ENCODE measurements at places on chromosomes 6 and 20.

GRCh38 chr6:84581494-84582259 is 182.7 kb downstream of the TBX18 start:
- DNase-seq, result no peak
- H3K27me3 ChIP-seq, result no peaks in the 10 kb centered on the region
- no peak overlapping the region for H3K27ac ChIP-seq
- no peaks in the 10 kb centered on the region for H3K4me1 ChIP-seq

GRCh38 chr6:148203970-148204369 is 138.7 kb upstream of the SASH1 start:
- H3K27me3 ChIP-seq, result no peaks in the 10 kb centered on the region
- peak overlapping the region; percentile 25 for H3K4me3 ChIP-seq
- H3K36me3 ChIP-seq, result no peaks in the 10 kb centered on the region
- DNase-seq, result no peak
- peaks cover 5% of the 10 kb centered on the region for H3K4me1 ChIP-seq

DNA sequence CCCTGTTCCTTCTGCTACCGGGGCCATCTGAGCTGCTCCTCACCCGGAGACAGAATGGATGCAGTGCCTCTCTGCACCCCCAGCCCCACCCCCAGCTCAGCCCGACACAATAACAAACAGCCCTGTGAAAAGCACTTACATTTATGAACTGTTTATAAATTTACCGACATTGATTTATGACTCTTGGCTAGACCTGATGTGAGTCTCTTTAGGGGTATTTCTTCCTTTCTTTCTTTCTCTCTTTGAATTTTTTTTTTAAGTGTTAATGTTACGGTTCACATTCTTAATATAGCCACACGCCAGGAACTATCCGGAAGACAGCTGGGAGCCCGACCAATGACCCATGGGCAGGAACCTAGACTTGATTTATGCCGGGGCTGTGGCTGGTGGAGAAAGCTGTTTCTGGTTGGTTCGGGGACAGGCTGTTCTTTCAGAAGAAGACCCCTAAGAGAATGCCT is 266.3 kb downstream of the CDC5L start:
- DNase-seq, result no peak
- no peaks in the 10 kb centered on the region for H3K36me3 ChIP-seq
- no peaks in the 10 kb centered on the region for H3K27me3 ChIP-seq
- peaks cover 5% of the 10 kb centered on the region for H3K4me1 ChIP-seq
- no peak overlapping the region for H3K27ac ChIP-seq

DNA sequence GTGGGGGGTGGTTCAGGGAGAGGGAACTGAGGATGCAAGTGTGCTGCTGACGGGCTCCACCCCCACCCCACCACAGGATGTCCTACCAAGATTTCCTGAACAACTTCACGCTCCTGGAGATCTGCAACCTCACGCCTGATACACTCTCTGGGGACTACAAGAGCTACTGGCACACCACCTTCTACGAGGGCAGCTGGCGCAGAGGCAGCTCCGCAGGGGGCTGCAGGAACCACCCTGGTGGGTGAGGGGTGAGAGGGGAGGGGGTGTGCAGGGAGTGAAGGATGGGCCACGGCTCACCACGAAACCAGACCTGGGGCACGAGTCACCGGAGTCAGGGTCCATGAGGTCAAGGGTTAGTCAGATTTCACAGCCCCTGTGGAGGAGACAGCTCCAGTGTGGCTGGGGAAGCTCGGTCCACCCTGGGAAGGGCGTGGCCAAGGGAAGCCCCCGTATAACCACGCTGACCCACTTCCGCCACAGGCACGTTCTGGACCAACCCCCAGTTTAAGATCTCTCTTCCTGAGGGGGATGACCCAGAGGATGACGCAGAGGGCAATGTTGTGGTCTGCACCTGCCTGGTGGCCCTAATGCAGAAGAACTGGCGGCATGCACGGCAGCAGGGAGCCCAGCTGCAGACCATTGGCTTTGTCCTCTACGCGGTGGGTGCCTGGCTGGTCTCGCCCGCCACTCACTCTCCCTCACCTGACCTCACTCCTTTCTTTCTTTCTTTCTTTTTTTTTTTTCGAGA is 18.3 kb downstream of the CAPN11 start:
- H3K36me3 ChIP-seq, result no peaks in the 10 kb centered on the region
- DNase-seq, result no peak
- peak overlapping the region; percentile 69 for H3K27ac ChIP-seq
- H3K27me3 ChIP-seq, result no peaks in the 10 kb centered on the region

DNA sequence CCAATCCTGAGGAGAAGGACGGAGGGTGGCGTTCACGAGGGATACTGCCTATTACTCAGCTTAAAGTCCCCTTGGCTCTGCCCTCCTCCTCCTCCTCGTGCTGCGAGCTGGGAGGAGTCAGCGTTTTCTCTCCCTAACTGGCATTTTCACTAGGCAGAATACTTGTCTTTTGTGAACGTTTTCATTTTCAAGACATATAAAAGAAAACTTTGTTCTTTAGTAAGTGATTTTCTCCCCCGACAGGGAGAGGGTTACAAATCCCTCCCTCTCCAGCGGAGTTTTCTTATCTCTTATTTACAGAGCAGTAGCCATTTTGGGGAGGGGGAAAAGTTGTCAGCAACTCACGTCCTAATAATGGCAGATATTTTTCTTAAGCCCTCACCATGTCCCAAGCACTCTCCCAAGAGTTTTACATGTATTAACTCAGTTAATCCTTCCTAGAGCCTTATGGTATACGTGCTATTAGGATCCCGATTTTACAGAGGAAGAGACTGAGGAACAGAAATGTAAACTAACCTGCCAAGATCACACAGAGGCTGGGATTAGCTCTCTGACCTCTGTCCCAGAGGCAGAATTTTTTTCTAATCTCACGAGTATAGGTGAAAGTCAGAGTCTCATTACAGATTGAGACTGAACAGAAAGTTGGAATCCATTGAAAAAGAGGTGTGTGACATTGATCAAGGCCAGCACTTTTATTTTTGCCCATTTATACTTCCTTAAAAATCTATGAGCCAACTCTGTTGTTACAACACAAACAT is 30.0 kb upstream of the ZNF217 start:
- peak; percentile 86 for DNase-seq
- peak overlapping the region; percentile 94 for H3K27ac ChIP-seq
- H3K36me3 ChIP-seq, result no peaks in the 10 kb centered on the region
- H3K4me3 ChIP-seq, result peak overlapping the region; percentile 46
- H3K4me1 ChIP-seq, result peaks cover 22% of the 10 kb centered on the region

GRCh38 chr6:17311595-17312311 is 30.6 kb downstream of the RBM24 start:
- H3K4me1 ChIP-seq, result no peaks in the 10 kb centered on the region
- H3K36me3 ChIP-seq, result no peaks in the 10 kb centered on the region
- DNase-seq, result no peak

DNA sequence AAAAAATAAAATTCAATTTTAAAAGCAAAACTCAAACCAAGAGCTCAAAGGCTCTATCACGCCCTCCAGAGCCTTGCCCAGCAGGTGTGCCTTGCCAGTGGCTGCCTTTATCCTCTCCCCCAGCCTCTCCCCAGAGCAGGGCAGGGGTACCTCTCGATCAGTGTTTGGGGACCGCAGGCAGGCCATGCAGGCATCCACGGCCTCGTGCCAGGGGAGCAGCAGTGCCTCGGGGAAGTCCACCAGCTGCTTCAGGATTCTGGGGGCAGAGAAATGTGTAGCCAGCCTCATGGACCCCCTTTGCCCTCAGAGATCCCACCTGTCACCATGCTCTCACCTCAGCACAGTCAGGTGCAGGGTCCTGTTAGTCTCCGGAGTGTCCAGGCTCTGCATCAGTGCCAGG is 5.7 kb downstream of the CUL7 start:
- no peak for DNase-seq
- peaks cover 2% of the 10 kb centered on the region for H3K4me1 ChIP-seq
- no peak overlapping the region for H3K4me3 ChIP-seq
- H3K27me3 ChIP-seq, result no peaks in the 10 kb centered on the region
- peaks cover 20% of the 10 kb centered on the region for H3K36me3 ChIP-seq

DNA sequence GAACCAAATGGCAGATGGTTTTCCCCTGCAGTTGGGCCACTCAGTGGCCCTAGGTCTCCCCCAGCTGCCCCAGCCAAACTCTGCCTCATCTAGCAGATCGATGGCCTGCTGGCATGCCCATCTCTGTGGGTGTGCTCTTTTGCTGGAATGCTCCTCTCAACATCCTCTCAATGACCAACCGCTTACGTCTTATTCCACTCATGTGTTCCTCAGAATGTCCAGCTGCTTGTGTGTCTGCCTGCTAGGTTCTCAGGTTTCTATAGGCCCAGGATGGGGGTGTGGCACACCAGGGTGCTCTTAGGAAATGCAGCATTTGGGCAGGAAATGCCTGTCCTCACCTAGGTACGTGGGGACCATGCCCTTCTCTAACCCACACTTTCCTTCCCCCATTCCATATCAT is 509.9 kb upstream of the SYNCRIP start:
- H3K27me3 ChIP-seq, result no peaks in the 10 kb centered on the region
- H3K27ac ChIP-seq, result no peak overlapping the region
- peaks cover 4% of the 10 kb centered on the region for H3K4me1 ChIP-seq
- no peaks in the 10 kb centered on the region for H3K36me3 ChIP-seq
- H3K4me3 ChIP-seq, result no peak overlapping the region
- DNase-seq, result no peak

GRCh38 chr20:8133851-8134451 is 1.9 kb downstream of the PLCB1 start:
- H3K36me3 ChIP-seq, result no peaks in the 10 kb centered on the region
- H3K4me3 ChIP-seq, result peak overlapping the region; percentile 73
- H3K27ac ChIP-seq, result no peak overlapping the region
- H3K4me1 ChIP-seq, result no peaks in the 10 kb centered on the region
- DNase-seq, result no peak
- no peaks in the 10 kb centered on the region for H3K27me3 ChIP-seq

DNA sequence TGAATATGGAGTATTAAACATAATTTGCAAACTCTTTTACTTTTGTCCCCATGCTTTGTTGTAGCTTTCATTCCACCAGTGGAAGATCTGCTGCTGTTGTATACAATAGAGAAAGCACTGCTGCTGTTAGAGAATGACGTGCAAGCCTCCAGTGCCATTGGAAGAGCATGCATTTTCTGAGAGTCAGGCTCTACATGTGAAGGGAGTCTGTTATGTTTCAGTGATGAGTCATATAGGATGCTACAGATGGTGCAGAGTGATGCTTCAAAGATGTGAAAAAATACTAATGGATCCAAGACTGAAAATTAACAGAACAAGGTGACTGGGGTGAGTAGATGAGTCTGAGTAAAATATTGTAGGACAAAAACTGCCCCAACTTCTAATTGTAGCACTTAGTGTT is 22.4 kb upstream of the BACH2 start:
- H3K27ac ChIP-seq, result no peak overlapping the region
- no peaks in the 10 kb centered on the region for H3K27me3 ChIP-seq
- H3K36me3 ChIP-seq, result no peaks in the 10 kb centered on the region
- H3K4me1 ChIP-seq, result no peaks in the 10 kb centered on the region
- no peak for DNase-seq

GRCh38 chr20:3994125-3994524 is 21.2 kb downstream of the RNF24 start:
- H3K27ac ChIP-seq, result no peak overlapping the region
- peaks cover 29% of the 10 kb centered on the region for H3K4me1 ChIP-seq
- no peaks in the 10 kb centered on the region for H3K27me3 ChIP-seq
- no peak overlapping the region for H3K4me3 ChIP-seq
- DNase-seq, result no peak

GRCh38 chr20:35465976-35466375 is 10.6 kb downstream of the CEP250 start:
- no peaks in the 10 kb centered on the region for H3K27me3 ChIP-seq
- H3K27ac ChIP-seq, result no peak overlapping the region
- no peaks in the 10 kb centered on the region for H3K4me1 ChIP-seq
- H3K4me3 ChIP-seq, result no peak overlapping the region
- DNase-seq, result no peak
- peaks cover 29% of the 10 kb centered on the region for H3K36me3 ChIP-seq

DNA sequence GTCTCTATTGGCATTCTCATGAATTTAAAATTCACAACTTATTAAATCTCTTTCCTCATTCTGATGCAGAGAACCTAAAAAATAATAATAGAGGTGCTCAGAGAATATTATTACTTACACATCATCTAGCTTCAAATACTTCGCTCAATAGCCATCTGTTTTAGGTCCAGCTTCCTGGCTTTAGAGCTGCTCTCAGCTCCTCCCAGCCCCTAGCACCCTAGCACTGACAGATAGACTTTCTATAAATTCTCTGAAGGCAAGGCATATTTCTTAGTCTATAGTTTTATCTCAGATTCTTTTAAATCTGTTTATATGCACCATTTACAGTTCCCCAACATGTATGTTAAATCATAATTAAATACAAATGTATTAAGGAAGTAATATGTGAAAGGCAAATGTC is 281.3 kb downstream of the PTPRK start:
- no peak overlapping the region for H3K4me3 ChIP-seq
- no peaks in the 10 kb centered on the region for H3K36me3 ChIP-seq
- no peak overlapping the region for H3K27ac ChIP-seq
- no peaks in the 10 kb centered on the region for H3K27me3 ChIP-seq
- DNase-seq, result no peak

DNA sequence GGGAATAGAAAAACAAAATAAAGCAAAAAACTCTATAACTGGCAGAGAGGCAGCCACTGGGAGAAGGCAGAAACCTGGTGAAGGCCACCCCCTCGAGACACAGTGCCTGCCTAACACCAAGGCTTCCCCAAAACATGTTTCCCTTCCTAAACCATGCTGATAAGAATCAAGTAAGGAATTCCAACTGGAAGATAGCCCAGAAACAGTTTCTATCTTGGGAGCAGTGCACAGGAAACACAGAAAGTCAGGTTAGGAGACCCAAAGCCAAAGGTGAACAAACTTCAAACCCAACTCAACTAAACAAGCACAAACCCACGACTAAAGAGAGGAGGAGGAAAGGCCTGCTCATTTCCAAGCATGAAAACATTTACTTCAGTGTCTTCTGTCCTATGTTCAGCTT is 433.7 kb upstream of the RGS17 start:
- H3K27ac ChIP-seq, result peak overlapping the region; percentile 59
- peaks cover 3% of the 10 kb centered on the region for H3K4me1 ChIP-seq
- H3K27me3 ChIP-seq, result no peaks in the 10 kb centered on the region
- no peak overlapping the region for H3K4me3 ChIP-seq
- no peak for DNase-seq

- no peaks in the 10 kb centered on the region for H3K27me3 ChIP-seq
- DNase-seq, result no peak
- H3K4me1 ChIP-seq, result no peaks in the 10 kb centered on the region
- H3K4me3 ChIP-seq, result no peak overlapping the region
- H3K36me3 ChIP-seq, result no peaks in the 10 kb centered on the region
Measured at GRCh38 chr6:122969999-122970533, 26.0 kb upstream of the CLVS2 start.

Measured in ascending aorta (tissue), 2 donors.